ENCODE measurements at places on chromosomes 6 and 20.

DNA sequence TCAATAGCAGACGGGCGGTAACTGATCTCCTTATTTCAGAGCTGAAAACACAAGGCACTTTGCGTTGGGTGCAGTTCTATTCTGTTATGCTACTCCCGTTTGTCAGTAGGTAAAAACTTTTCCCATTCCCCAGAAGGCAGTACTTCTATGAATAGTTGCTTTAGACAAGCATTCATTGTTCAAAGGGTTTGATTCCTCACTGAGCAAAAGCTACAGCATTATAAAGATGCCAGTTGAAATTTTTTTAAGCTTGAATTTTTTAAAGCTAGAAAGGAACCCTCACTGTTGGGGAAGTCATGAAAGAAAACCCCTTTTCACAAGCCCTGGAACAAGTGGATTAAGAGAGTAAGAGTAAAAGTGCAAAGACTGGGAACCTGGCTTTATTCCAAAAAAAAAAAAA lies 42.3 kb downstream of the FUT9 start:
- DNase-seq = no peak

GRCh38 chr20:4666001-4666479 lies 55.7 kb upstream of the PRND start:
- peak; percentile 34 for DNase-seq

GRCh38 chr20:52010541-52010940 lies 181.0 kb downstream of the ZFP64 start:
- DNase-seq = no peak

- DNase-seq = no peak
These were observed 113.7 kb downstream of the CLIC5 start for GRCh38 chr6:45901767-45902650.
